Stomach (tissue), 19 donors: ENCODE measurements at places on chromosomes 6 and 20.

DNA sequence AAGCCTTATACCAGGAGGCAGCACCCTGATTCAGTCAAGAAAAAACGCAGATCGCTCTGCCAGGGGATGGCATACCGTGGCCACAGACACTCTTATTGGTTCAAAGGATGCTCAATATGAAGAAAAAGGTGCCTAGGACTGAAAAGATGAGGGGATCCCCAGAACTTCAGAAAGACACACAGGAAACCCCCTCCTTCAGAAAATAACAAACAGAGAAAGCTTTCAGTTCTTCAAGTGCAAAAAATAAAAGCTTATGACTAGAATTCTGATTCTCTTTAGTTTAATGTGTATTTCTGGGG is 17.7 kb upstream of the MYB start:
- no peaks in the 10 kb centered on the region for H3K27me3 ChIP-seq
- no peak for DNase-seq
- H3K4me3 ChIP-seq = no peak overlapping the region
- H3K36me3 ChIP-seq = no peaks in the 10 kb centered on the region
- H3K4me1 ChIP-seq = no peaks in the 10 kb centered on the region

DNA sequence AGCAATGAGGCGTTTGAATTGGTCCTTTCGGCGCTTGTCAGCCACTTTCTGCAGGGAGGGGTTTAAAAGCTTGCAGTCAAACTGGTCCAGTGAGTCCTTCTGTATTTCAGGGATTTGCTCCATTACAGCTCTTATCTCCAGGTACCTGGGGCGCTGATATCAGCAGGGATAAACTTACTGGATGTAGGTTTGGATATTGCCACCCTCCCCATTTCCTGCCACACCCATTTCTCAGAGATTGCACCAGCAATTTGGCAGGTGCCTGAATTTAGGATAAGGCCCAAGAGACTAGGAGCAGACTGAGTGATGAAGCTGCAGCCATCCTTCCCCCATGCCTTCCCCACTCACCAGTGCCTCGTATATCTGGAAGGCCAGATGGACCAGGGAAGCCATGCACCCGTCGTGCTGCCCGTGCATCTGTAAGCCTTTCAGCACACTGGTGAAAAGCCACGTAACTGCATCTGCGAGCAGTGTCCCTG is 7.6 kb downstream of the POLR1C start:
- peaks cover 100% of the 10 kb centered on the region for H3K36me3 ChIP-seq
- H3K4me3 ChIP-seq = no peak overlapping the region
- peak; percentile 44 for DNase-seq
- H3K4me1 ChIP-seq = peaks cover 6% of the 10 kb centered on the region

- H3K4me1 ChIP-seq = no peaks in the 10 kb centered on the region
- no peaks in the 10 kb centered on the region for H3K36me3 ChIP-seq
- H3K27ac ChIP-seq = no peak overlapping the region
- H3K4me3 ChIP-seq = no peak overlapping the region
These were observed 136.5 kb upstream of the ECI2 start for GRCh38 chr6:4271761-4272470.

DNA sequence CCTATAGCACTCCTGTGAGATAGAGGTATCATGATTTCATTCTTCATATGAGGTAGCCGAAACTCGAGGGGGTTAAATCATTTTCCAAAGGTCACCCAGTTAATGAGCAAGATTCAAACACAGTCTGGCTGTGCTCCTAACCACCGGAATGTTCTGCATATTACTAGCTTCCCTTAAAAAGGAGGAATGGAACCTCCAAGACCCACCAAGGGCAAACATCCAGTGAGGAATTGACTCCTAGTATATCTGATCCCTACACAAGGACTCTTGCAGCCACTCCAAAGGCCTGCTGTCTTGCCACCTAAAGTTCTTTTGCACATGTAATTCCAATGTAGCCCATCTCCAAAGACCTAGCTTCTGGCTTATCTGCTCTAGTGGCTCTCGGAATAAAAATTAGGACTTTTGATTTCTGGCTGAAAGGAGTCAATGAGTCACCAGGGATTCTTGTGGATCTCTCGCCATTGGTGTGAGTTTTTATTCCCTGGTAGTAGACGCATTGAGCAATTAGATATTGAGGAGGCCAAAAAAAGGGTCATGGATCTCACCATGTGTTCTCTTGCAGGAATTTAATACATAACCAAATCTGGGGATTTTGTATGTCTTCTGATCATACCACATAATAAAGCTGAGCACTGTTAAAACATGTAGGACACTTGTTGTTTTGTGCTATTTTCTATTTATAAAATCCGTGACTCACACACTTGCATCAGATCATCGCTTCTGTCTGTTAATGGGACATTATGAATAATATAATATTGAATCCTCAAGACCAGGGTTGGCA is 9.1 kb downstream of the BCAS1 start:
- H3K4me1 ChIP-seq = peaks cover 5% of the 10 kb centered on the region
- H3K27ac ChIP-seq = no peak overlapping the region
- no peak overlapping the region for H3K4me3 ChIP-seq
- H3K36me3 ChIP-seq = no peaks in the 10 kb centered on the region

GRCh38 chr6:33654831-33655554 is 33.9 kb downstream of the ITPR3 start:
- no peaks in the 10 kb centered on the region for H3K4me1 ChIP-seq
- no peak for DNase-seq
- peaks cover 29% of the 10 kb centered on the region for H3K36me3 ChIP-seq
- H3K27me3 ChIP-seq = no peaks in the 10 kb centered on the region
- H3K4me3 ChIP-seq = no peak overlapping the region

GRCh38 chr20:39800111-39800510 is 838.0 kb downstream of the DHX35 start:
- no peak for DNase-seq
- no peak overlapping the region for H3K4me3 ChIP-seq
- no peaks in the 10 kb centered on the region for H3K27me3 ChIP-seq
- peak overlapping the region; percentile 45 for H3K27ac ChIP-seq
- H3K4me1 ChIP-seq = no peaks in the 10 kb centered on the region

- no peak overlapping the region for H3K4me3 ChIP-seq
- peaks cover 50% of the 10 kb centered on the region for H3K36me3 ChIP-seq
These were observed 30.9 kb upstream of the SLA2 start for GRCh38 chr20:36676701-36677421.

- no peak overlapping the region for H3K4me3 ChIP-seq
- H3K36me3 ChIP-seq = no peaks in the 10 kb centered on the region
- no peaks in the 10 kb centered on the region for H3K27me3 ChIP-seq
- H3K27ac ChIP-seq = no peak overlapping the region
- no peak for DNase-seq
These were observed 51.8 kb downstream of the SIM1 start for GRCh38 chr6:100412872-100413271.

- no peak overlapping the region for H3K4me3 ChIP-seq
- no peaks in the 10 kb centered on the region for H3K27me3 ChIP-seq
- no peaks in the 10 kb centered on the region for H3K4me1 ChIP-seq
These were observed 299.6 kb upstream of the GJE1 start for GRCh38 chr6:141833001-141833655.

DNA sequence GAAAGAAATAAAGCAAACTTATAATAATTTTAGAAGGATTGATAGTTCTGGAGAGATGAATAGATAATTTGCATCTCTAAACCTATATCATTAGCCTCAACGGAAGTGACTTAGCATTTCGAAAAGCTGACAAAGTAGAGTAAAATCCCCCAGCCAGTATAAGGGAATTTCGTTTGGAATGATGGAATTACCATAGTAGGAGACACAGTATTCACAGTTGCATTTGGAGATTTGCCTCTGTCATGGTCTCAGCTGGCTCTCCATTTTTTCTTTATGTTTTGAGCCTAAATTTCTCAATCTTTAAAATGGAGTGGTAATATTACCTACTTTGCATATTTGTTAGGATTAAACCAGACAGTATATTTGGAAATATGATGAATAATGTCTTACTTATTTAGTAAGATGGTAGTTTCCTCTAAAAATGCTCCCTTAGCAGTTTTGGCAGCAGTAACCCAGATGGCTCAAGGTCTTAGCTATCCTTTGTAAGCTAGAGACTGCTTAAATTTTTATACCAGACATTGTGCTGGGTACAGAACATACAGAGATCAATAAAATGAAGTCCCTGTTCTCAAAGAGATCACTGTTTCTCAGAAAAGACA is 58.2 kb downstream of the SMAP1 start:
- H3K4me1 ChIP-seq = peaks cover 40% of the 10 kb centered on the region
- H3K4me3 ChIP-seq = no peak overlapping the region
- no peaks in the 10 kb centered on the region for H3K27me3 ChIP-seq
- H3K27ac ChIP-seq = no peak overlapping the region
- no peak for DNase-seq
- H3K36me3 ChIP-seq = no peaks in the 10 kb centered on the region

GRCh38 chr20:58173930-58174707 is 54.3 kb downstream of the ANKRD60 start:
- peak; percentile 55 for DNase-seq
- H3K27me3 ChIP-seq = peaks cover 2% of the 10 kb centered on the region
- H3K27ac ChIP-seq = peak overlapping the region; percentile 55
- H3K36me3 ChIP-seq = no peaks in the 10 kb centered on the region
- H3K4me1 ChIP-seq = peaks cover 7% of the 10 kb centered on the region

DNA sequence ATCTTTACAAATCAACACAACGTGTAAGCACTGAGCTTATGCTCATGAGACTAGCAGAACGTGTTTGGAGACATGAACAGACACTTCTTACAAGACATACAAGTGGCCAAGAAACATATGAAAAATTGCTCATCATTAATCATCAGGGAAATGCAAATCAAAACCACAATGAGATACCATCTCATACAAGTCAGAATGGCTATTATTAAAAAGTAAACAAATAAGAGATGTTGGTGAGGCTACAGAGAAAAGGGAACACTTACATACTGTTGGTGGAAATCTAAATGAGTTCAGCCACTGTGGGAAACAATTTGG is 327.9 kb upstream of the SOX4 start:
- H3K27ac ChIP-seq = no peak overlapping the region
- no peak overlapping the region for H3K4me3 ChIP-seq
- no peaks in the 10 kb centered on the region for H3K27me3 ChIP-seq
- H3K36me3 ChIP-seq = no peaks in the 10 kb centered on the region
- DNase-seq = no peak
- peaks cover 11% of the 10 kb centered on the region for H3K4me1 ChIP-seq

DNA sequence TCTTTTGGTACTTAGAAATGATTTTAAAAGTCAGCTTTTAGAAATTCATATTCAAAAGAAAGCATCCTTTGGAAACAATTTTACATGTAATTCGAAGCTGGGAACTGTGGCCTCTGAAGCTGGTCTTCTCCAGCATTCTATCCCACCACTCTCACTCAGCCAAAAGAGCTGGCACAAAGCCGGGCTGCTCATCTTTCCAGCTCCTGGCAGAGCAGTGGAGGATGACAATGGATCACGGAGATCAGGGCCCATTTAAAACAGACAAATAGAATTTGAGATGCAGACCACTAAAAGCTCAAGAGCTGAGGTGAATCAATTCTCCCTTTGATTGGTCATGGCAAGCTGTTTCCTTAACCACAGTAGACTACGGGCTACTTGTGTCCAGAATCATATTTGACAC is 60.6 kb downstream of the OTOR start:
- no peak overlapping the region for H3K4me3 ChIP-seq
- H3K27ac ChIP-seq = no peak overlapping the region
- no peaks in the 10 kb centered on the region for H3K36me3 ChIP-seq
- DNase-seq = no peak
- H3K27me3 ChIP-seq = peaks cover 3% of the 10 kb centered on the region
